8988T (cell line): ENCODE measurements at places on chromosomes 12 and 14.

DNA sequence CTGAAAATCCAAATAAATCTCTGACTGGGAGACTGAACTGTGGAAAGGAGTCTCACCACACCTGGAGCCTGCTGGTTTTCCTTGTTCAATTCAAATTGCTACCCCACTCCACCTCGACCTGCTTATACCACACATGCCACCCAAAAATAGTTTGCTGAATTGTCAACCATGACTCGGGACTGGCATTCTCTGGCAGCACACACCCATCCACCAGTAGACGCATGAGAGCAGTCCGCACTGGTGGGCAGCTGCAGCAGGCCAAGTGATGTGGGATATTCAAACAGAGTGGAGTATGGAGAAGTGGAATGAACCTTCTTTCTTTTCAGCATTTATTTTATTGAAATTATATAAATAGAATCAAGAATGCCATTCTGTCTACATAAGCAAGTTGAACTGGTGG lies 38.7 kb upstream of the SYCP3 start:
- DNase-seq, result no peak

GRCh38 chr14:64983439-64984310 lies 3.0 kb upstream of the FNTB start:
- no peak for DNase-seq

- no peak for DNase-seq
These were observed 24.1 kb downstream of the AHNAK2 start for GRCh38 chr14:104953896-104954656.

GRCh38 chr12:45934956-45935355 lies 55.4 kb downstream of the SCAF11 start:
- DNase-seq, result no peak

- no peak for DNase-seq
These were observed 218.0 kb downstream of the PPM1H start for GRCh38 chr12:62716866-62717525.

DNA sequence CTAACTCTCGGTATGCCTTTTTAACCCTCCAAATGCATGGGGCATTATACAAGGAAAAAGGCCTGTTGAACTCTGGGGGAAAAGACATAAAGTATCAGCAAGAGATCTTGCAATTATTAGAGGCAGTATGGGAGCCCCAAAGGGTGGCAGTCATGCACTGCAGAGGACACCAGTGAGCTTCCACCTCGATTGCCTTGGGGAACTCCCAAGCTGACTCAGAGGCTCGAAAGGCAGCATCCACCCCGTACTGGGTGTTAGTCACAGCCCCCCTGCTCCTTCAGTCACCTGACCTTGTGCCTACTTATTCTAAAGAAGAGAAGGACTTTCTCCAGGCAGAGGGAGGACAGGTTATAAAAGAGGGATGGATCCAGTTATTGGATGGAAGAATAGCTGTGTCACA lies 781.4 kb upstream of the TMEM132C start:
- DNase-seq, result no peak

DNA sequence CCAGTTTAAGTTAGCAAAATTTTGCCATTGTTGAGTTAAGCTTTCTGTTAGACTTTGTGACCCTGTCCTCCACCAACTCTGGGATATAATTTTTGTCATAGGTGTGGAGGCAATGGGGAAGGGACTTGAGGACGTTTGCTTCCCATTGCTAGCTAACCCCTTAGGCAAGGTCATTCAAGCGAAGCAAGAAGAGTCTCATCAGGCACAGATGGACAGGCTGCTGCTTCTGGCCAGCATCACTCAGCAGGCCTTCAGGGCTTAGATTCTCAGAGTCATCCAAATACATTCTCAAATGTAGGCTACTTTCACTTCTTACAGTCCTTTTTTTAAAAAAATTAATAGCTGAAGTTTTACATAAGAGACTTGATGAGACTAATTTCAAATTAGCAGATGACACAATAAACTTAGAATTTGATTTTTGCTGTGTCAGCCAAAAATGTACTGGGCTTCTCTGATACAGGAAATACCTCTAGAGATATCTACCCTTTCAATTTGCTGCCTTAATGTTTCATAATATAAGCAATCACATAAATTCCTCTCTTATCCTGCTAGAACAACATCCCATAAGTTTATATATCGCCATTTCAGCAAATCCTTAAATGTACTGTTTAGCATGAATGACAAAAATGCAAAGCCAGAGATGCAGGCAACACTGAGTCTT lies 875.2 kb downstream of the FLRT2 start:
- DNase-seq, result no peak
